NCI-H526 (cell line): ENCODE measurements at places on chromosomes 2 and 18.

GRCh38 chr2:14494759-14495158 is 137.8 kb upstream of the LRATD1 start:
- no peak for DNase-seq

DNA sequence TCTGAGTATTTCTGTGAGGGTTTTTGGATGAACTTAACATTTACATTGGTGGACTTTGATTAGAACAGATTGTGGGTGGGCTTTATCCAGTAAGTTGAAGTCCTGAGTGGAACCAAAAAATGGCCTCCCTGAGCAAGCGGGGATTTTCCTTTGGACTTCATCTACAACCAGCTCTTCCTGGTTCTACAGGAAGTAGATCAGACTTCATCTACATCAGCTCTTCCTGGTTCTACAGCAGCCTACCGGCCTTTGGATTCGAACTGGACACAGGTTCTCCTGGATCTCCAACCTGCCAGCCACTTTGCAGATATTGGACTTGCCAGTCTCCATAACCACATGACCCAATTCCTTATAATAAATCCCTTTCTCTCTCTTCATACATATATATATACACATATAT is 79.9 kb upstream of the STK39 start:
- no peak for DNase-seq

GRCh38 chr2:41923156-41923786 is 124.5 kb upstream of the PKDCC start:
- DNase-seq = no peak

GRCh38 chr18:13216092-13216582 is 2.4 kb upstream of the LDLRAD4 start:
- peak; percentile 54 for DNase-seq

- no peak for DNase-seq
Observed at GRCh38 chr2:25411281-25411680, 69.6 kb upstream of the DNMT3A start.

DNA sequence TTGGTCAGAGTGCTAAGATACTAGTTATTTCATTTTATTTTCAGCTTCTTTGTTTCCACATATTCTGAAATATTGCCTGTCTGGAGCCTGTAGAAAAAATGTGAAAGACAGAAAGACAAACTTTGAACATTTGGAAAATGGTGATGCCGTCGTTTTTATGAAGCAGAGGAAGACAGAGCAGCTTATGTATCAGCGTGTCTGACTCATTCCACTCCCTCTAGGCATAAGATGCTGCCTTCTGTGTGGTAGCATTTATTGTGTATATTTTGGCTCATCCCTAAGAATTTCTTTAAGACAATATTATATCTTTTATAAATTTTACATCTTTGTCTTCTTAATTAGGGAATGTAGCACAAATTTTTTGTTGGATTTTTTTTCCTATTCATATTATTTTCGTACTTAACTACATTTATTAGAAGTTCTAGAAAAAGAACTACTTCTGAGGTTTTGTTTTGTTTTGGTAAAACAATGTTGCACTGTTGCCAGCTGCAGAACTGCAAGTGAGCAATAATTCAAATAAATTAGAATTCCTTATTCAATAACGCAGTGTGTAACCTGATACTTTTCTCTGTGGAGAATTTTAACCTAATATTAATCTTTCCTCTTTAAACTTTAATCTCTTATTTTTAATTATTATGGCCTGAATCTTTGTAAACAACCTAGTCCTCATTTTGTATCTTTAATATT is 300.4 kb downstream of the ZNF407 start:
- no peak for DNase-seq

DNA sequence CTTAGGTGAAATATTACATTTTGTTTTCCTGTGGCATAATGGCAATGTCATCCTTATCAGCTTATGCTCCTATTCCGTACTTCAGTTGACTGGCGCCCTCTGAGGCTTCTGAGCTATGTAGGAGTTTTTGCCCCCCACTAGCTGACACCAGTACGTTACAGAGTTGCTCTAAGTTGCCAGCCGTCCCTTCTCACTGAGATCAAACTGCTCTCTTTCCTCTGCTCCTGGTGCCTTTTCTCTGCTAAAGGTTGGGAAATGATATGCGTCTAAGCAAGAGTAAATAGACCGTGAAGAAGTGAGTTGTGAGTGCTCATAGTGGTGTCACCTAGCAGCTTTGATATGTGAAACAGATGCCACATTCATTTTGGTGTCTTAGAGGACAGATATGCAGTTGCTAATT is 99.2 kb downstream of the RAPGEF4 start:
- DNase-seq = no peak

DNA sequence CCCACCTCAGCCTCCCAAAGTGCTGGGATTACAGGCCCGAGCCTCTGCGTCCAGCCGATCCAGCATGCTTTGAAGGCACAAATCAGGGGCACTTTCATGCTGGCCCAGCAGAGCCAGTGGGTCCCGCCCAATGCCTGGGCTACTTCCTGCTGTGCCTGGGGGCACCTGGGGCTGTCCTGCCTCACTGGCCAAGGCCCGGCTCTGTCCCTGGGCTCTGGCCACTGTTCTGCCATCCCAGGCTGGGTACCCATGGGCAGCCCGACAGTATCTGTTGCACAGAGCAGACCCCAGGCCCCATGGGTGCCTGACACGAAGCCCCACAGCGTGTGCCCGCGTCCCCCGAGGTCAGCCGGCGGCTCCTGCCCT is 6.8 kb upstream of the GAL3ST2 start:
- DNase-seq = no peak

- DNase-seq = no peak
Observed at GRCh38 chr2:54519841-54520459, 63.8 kb downstream of the SPTBN1 start.

DNA sequence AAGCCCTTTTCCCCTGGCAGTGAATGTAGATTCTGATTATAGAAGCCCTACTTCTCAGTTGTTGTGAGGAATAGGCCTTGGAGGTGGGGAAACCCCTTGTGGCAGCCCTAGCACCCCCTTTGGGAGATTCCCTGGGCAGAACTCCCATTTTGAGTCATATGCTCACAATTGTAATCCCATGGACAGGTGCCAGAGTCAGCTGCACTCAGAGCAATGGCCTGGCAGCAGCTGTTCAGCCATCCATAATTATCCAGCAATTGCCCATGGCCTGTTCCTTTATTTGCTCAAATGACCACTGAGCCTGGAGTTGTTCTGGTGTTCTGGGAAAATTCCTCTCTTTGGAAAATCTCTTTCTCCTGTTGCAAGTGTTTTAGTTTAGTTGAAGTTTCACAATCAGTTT is 71.7 kb downstream of the PTRHD1 start:
- DNase-seq = no peak

- DNase-seq = no peak
Observed at GRCh38 chr2:204505488-204505887, 39.8 kb upstream of the PARD3B start.

DNA sequence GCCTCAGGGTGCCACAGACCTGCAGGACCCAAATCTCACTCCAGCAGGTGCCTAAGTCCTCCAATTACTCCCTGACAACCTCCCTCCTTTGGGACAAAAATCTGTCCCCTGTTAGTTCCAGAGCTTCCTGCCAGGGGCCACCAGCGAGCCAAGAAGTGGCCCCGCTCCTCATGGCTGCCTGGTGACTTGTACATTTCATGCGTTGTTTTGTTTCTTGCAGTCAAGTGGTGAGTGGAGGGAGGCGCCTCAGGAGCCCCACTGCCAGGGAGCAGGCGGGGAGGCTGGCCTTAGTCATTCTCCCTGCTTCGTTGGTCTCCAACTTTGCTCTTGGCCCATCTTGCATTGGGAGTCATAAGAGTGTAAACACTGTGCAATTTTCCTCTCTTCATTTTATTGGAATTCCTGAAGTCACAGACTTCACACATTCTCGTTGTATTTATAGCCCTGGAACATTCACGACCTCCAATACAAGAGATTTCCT is 81.3 kb downstream of the KCNF1 start:
- DNase-seq = no peak
